ENCODE measurements at places on chromosomes 6 and 20. TPM values are rescaled to one million over a fixed set of nuclear protein-coding genes. Genes with fewer than 3 reads are reported as not detected.

DNA sequence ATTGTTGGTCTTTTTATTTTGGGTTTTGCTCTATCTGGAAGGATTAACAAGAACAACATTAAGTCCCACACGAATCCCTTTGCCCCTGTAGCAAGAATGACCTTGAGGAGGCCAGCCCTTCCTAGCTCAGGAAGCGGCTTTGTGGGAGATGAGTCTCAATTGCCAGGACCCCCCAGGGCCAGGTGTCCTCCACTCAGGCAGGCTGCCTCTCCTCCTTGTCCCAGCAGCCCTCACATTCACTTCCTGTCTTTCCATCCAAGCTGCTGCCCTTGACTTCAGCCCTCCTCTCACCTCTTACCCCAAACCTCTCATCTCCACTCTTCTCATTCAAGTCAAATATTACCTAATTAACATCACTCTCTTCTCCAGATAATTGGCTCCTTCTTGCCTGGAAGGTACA lies 22.6 kb upstream of the SYNDIG1 start:
- no peak for DNase-seq

Gene SMLR1
- 48.1 TPM for polyA plus RNA-seq

- no peak for DNase-seq
Observed at GRCh38 chr6:39213195-39213920, 15.9 kb downstream of the KCNK5 start.

- no peak for DNase-seq
Observed at GRCh38 chr6:115360602-115361325, 699.9 kb downstream of the FRK start.

- no peak for DNase-seq
Observed at GRCh38 chr6:70164556-70164955, 138.3 kb downstream of the COL9A1 start.

- no peak for DNase-seq
Observed at GRCh38 chr20:32976746-32977145, 27.5 kb downstream of the SUN5 start.
